ENCODE measurements at places on chromosomes 2 and 18. TPM values are rescaled to one million over a fixed set of nuclear protein-coding genes. Genes with fewer than 3 reads are reported as not detected.

Gene ANKRD53
- total RNA-seq, result 0.33 TPM

Gene IL1F10
- total RNA-seq, result not detected

Gene TANC1
- 66.3 TPM for total RNA-seq

Gene G6PC2
- not detected for total RNA-seq

Gene REG3A
- total RNA-seq, result not detected

Gene FEV
- total RNA-seq, result not detected

Gene PARD3B
- 11.3 TPM for total RNA-seq

Gene CAPN14
- total RNA-seq, result 0.09 TPM

Gene RAB6C
- not detected for total RNA-seq

Gene TFPI
- 2,580 TPM for total RNA-seq

Gene SLC23A3
- 0.54 TPM for total RNA-seq

Gene ALK
- total RNA-seq, result not detected

Gene CYP1B1
- 0.11 TPM for total RNA-seq

Gene SERPINB13
- total RNA-seq, result not detected

Gene RTKN
- total RNA-seq, result 20.2 TPM
